ENCODE measurements at places on chromosomes 2 and 18.

DNA sequence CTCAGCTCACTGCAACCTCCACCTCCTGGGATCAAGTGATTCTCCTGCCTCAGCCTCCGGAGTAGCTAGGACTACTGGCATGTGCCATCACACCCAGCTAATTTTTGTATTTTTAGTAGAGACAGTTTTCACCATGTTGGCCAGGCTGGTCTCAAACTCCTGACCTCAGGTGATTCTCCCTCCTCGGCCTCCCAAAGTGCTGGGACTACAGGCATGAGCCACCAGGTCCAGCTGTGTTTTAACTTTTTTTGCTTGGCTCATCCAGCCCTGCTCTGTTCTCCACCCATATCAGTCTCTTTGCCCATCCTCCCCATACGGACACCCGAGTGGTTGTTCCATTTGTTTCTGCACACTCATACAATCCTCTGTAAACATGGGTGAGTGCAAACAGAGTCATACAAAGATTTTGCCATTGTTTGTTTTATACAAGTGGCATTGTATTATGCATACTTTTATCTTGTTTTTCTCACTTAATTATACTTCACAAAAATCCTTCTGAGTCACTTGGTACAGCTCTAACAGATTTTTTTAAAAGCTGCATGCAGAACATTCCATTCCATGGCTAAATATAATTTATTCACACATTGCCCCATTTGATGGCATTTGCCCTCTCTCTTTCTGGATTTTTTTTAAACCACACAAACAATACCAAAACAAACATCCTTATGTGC is 5.3 kb downstream of the APOB start:
- no peak for DNase-seq

- DNase-seq = no peak
These were observed 168.4 kb upstream of the PKDCC start for GRCh38 chr2:41879235-41879916.

GRCh38 chr18:58024139-58024538 is 19.9 kb upstream of the NEDD4L start:
- no peak for DNase-seq

GRCh38 chr2:150146879-150147278 is 340.6 kb downstream of the RND3 start:
- no peak for DNase-seq

DNA sequence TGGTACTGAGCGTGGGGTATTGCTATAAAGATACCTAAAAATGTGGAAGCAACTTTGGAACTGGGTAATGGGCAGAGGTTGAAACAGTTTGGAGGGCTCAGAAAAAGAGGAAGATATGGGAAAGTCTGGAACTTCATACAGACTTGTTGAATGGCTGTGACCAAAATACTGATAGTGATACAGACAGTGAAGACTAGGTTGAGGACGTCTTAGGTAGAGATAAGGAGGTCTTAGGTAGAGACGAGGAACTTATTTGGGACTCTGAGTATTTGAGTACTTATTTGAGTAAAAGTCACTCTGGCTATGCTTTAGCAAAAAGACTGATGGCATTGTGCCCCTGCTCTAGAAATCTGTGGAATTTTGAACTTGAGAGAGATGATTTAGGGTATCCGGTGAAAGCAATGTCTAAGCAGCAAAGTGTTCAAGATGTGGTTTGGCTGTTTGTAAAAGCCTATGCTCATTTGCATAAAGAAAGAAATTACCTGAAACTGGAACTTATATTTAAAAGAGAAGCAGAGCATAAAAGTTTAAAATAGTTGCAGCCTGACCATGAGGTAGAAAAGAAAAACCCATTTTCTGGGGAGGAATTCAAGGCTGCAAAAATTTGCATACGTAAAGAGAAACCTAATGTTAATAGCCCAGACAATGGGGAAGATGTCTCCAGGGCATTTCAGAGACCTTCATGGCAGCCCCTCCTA is 219.6 kb downstream of the PDE1A start:
- DNase-seq = no peak

GRCh38 chr2:26848336-26849055 is 564 bp downstream of the DPYSL5 start:
- no peak for DNase-seq

DNA sequence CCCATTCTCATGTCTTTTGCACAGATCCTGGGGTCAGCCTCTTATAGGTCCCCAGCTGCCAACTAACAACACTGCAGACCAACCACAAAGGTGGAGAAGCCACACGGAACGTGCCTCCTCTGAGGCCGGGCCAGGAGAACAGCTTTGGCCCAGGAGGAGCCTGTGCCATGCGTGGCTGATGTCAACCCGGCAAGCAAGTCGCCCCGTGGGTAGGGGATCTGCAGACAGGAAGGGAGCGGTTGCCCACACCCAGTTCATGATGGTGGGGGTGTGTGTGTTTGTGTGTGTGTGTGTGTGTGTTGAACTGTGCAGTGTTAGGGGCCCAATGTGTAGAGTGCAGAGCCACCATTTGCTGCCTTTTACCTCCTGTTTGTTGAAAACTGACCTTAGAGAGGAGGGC is 2.4 kb upstream of the CLEC4F start:
- peak; percentile 78 for DNase-seq

DNA sequence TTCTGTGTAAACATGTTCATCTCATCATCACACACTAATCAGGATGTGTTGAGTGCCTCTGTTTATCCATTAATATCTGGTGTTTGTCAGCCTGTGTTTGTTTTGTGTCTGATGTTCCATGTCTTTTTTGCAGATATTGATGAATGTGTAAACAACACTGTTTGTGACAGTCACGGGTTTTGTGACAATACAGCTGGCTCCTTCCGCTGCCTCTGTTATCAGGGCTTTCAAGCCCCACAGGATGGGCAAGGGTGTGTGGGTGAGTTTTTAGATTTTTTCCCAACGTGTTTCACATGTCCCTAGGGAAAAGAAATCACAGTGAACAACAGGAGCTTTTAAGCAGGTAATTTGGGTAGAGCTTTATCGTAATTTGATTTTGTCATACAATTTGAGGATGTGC is 133.7 kb upstream of the RASGRP3 start:
- DNase-seq = no peak

- DNase-seq = no peak
These were observed 113.5 kb downstream of the EFEMP1 start for GRCh38 chr2:55809875-55810621.

- DNase-seq = no peak
These were observed 7.1 kb downstream of the PKDCC start for GRCh38 chr2:42054714-42055430.

GRCh38 chr2:224121406-224122067 is 82.5 kb upstream of the SERPINE2 start:
- DNase-seq = no peak

DNA sequence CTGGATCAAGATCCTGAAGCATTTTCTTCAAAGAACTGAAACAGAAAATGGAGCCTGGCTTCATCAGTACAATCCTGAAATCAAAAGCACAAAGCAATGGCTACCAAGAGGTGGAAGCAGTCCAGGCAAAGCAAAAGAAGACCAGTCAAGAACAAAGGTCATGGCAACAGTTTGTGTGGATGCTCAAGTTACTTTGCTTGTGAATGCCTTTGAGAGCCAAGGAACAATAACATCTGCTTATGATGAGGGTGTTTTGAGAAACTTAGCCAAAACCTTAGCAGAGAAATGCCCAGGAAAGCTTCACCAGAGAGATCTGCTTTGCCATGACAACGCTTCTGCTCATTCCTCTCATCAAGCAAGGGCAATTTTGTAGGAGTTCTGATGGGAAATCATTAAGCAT is 723.1 kb downstream of the TMEM182 start:
- DNase-seq = no peak

DNA sequence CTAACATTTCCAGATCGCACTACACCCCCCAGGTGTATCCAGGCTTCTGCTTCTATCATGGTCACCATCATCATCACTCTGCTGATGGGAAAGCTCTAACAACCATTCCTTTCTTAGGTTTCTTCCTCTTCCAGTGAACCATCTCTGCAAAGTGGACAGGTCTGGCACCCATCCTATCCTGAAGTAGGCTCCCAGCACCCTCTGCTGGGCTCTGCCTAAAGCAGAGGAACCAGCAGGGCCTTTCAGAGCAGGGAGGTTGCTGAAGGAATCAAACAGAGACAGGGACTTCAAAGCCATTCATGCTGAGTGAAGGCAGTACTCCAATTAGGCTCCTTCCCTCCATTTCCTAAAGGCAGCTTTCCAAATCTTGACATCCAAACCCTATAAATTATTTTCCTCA is 27.2 kb upstream of the SATB2 start:
- no peak for DNase-seq

DNA sequence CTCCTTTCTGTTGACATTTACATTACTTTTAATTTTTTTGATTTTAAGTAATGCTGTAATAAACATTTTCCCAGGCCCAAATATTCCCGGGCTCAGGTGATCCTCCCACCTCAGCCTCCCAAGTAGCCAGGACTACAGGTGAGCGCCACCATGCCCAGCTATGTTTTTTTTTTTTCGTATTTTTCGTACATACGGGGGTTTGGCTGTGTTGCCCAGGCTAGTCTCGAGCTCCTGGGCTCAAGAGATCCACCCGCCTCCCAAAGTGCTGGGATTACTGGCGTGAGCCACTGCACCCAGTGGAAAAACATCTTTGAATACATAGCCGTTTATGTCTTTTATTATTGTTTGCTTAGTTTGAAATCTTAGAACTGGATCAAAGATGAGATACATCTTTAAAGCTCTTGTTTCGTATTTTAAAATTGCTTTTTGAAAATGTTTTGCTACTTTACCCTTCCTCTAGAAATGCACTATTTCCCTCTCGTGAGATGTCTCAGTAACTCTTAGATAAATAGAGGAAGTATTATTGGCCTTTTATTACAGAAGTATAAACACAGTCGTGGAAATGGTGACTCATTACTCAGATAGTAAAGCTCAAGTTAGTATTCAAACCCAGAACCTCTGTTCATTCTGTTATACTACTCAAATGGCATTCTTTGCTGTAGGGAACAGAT is 2.4 kb downstream of the SMCHD1 start:
- DNase-seq = no peak

DNA sequence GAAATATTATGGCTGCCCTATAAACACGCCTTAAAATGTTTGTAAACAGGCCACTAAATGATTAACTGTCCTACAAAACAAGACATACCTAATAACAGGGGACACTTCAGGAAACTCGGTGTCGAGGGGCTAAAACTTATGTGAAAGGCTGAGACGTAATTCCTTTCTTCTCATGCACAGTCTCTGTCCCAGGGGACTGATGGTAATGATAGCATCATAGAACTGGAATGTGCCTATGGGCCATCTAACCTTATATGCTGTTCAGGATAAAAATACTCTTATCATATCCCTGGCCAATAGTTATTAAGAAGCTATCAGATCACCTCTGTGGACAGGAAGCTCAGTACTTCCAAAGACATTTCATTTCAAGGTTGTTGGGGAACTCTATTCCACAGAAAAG is 252.6 kb upstream of the RASGRP3 start:
- no peak for DNase-seq

DNA sequence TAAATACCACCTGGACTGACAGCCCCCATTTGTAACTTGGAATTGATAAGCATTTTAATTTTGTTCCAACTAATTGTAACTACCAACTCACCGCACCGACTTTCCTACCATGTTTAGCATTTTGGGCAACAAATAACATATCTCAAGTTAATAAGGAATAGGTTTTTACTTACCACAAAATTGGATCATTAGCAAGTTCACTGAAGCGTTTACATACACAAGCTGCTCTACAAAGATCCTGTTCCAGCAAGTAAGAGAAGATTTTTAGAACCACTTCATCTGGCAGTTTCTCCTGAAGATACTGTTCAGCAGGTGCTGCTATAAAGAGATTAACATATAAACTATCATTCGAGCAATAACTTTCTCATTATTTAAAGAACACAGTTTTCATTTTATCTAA is 55.7 kb downstream of the MSH6 start:
- no peak for DNase-seq

- no peak for DNase-seq
These were observed 44.6 kb upstream of the ALMS1 start for GRCh38 chr2:73341039-73341438.

DNA sequence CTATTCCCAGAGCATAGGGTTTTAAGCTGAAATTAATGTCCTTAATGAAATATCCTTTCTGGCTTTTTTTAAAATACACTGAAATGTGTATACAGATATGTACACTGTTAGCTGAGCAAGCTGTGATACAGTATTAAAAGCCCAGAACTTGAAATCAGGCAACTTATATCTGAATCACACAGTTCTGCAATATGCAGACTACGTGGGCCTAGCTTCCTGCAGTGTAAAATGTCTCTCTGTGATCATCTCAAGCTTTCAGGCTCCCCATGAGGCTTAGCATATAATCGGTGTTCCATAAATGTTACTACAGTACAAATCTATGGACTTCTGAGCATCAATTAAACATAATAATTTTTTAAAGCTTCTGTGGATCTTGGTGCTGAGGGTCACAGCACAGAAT is 8.2 kb downstream of the FBXO15 start:
- DNase-seq = no peak

- no peak for DNase-seq
These were observed 156.1 kb downstream of the MYT1L start for GRCh38 chr2:2174956-2175355.

DNA sequence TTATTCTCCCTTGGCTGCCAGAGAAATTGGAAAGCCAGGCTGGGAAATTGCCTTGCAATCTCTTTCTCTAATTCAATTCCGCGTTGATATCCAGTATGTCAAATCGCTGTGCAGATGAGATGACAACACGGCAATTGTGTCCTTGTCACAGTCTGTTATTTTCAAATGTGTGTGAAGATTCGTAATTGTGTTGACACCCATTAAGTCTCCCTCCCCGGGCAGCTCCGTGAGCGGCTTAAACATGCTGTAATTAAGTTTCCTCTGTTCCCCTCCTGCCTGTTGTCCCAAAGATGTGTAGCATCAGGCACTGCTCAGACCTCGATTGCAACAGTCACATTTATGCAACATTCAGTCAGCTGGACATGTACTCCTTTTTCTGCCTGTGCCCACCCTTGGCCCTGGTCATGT is 209.5 kb downstream of the LPIN1 start:
- DNase-seq = no peak

DNA sequence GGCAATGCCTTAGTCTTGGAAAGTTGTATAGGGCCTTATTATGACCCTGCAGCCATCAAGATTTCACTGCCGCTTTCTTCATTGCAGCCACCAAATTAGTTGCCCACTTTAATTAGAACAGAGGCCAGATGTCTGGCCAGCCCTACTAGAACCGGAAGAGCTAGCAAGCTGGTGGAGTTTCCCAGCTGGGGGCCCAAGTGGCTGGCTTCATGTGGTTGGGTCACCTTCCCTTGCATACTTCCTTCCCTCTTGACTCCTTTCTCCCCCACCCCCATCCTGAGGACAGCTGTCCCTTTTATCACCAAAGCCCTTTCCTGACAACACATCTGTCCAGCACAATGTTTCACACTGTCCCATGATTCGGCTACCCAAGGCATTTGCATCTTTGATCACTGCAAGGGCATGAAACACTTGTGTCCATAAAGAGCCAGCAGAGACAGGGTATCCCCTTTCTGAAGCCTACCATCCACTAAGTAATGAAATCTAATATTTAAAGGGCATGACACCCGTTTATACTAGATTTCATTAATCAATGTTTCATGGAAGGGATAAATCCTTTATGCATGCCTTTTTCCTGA is 187.2 kb downstream of the BCL11A start:
- DNase-seq = no peak
